ENCODE measurements at places on chromosomes 7 and 10.
A peak's percentile ranks its signal among the peaks of the same experiment; 100 is the strongest.

DNA sequence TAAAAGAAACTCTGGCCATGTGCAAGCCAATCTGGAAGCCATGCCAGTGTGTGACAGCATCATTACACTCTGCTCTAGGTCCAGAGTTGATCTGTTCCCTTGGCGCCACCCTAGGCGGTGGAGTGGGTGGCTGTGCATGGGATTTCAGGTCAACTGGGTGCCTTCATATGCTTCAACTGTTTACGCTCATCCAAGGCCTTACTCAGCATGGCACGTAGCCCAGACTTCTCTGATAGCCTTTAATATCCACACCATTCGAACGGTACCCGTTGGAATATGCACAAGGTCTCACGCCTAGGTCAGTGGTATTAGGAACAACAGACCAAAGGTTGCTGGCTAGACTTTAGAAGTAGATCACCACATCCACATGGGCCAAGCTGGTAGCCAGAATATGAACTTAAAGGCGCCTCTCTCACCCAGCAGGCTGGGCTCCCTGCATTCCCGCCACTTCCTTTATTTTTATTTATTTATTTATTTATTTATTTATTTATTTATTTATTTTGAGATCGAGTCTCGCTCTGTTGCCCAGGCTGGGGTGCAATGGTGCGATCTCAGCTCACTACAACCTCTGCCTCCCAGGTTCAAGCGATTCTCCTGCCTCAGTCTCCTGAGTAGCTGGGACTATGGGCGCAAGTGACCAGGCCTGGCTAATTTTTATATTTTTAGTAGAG, 18.7 kb upstream of the ACHE start:
- DNase-seq: no peak

- no peak for DNase-seq
Observed at GRCh38 chr10:1213252-1214070, 157.3 kb downstream of the WDR37 start.

GRCh38 chr7:46739518-46740234, 818.6 kb upstream of the IGFBP3 start:
- no peak for DNase-seq

DNA sequence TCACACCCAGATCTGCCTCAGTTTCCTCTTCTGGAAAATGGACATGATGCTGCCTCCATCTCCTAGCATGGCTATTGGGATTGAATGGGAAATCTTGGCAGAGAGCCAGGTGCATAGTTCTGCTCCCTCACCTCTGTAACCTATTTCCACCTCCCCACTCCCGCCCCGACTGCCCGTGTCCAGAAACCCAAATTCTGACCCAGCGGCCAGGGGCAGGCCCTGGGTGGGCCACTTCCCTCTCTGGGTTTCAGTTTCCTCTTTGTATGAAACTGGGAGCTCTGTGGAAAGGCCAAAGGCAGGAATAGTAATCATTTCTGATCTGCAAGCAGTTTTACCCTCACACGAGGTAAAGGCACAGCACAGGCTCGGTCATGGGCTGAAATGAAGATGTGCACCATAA, 74.1 kb upstream of the DUSP5 start:
- no peak for DNase-seq

- no peak for DNase-seq
Observed at GRCh38 chr10:86191686-86192085, 174.9 kb downstream of the GRID1 start.

GRCh38 chr7:73354821-73355220, 26.9 kb downstream of the FKBP6 start:
- DNase-seq: no peak

DNA sequence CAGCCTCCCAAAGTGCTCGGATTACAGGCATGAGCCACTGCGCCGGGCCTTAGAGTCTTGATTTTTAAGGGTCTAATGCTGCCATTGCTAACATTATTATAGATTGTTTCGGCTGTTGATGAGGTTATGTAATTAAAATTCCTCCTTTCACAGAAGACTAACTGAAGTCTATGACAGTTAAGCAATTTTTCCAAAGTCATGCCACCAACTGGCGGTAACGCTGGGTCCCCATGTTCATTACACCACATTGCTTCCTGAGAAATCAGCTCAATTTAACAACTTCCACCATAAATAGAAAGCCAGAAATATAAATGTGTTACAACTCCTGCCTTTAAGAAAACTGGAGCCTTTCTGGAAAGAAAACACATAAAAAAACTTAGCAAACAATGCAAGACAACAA, 3.5 kb downstream of the ERLIN1 start:
- no peak for DNase-seq

- peak; percentile 56 for DNase-seq
Observed at GRCh38 chr10:71262027-71262426, 49.7 kb downstream of the UNC5B start.

DNA sequence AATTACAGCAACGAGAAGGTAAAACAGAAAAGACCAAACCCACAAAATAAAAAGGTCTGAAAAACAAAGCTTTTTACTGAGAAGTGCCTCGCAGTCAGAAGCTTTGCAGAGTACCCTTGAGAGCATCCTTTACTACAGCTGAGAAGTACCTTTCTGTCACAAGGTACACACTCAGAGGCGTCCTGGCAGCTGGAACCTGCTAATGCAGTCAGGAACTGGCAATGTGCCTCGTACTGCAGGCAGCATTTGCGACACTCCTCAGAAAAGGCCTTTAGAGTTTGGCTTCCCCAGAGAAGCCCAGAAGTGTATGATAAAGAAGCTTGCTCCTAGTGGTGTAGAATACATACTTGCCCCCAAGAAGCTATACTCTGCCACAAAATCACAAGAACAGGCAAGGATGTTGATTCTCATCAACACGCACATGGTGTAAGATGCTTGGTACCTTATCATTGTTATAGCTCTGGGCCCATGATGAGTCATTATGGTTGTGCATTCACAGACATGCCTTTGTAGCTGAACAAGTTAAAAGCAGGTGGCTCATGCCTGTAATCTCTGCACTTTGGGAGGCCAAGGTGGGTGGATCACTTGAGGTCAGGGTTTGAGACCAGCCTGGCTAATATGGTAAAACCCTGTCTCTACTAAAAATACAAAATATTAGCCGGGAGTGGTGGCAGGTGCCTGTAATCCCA, 2.0 kb upstream of the GTPBP4 start:
- no peak for DNase-seq

DNA sequence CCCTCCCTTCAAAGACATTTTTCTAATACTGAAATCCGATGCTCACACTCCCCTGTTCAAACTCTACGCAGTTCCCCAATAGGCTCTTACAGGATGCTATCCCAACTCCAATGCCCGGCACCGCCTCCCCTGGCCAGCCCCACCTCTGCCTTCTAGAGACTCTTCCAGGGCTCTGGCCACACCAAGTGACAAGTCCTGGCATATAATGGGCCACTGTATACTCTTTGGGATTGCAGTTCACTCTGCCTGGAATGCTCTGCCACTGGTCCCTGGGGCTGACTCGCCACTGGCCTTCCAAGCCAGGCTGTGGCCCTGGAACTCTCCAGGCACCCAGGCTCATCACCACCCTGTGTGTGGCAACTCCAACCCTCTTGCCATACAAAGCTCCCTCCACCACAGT, 3.1 kb upstream of the BRI3 start:
- DNase-seq: no peak

DNA sequence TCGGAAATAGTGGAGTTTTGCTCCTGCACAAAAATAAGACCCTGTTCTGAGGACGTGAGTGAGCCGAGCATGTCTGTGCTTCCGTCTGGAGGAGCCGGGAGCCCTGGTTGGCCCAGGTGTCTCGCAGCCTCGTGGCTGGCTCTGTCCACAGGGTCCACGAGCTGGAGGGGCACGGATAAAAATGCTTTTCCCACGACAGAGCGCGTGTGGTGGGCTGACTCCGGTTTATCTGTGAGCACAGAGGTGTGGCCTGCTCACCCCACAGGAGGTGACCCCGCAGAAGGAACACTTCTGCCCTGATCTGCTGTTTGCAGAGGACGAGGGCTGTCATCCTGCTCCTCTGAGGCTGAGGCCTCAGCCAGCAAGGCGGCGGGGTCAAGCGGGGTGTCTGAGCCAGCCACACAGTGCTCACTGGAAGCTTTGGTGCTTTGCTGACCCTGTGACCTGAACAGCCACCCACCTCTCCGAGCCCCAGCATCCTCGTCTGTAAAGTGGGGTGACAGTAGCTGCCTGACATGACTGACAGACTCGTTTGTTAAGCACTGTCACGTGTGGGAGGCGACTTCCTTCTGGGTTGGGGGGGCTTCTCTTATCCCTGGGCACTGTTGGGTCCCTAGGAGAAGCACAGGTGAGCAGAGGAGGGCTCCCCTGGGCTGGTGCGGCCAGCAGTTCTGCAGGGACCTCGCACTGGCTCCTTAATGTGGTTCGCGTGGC, 162.5 kb downstream of the DNAJB6 start:
- no peak for DNase-seq

DNA sequence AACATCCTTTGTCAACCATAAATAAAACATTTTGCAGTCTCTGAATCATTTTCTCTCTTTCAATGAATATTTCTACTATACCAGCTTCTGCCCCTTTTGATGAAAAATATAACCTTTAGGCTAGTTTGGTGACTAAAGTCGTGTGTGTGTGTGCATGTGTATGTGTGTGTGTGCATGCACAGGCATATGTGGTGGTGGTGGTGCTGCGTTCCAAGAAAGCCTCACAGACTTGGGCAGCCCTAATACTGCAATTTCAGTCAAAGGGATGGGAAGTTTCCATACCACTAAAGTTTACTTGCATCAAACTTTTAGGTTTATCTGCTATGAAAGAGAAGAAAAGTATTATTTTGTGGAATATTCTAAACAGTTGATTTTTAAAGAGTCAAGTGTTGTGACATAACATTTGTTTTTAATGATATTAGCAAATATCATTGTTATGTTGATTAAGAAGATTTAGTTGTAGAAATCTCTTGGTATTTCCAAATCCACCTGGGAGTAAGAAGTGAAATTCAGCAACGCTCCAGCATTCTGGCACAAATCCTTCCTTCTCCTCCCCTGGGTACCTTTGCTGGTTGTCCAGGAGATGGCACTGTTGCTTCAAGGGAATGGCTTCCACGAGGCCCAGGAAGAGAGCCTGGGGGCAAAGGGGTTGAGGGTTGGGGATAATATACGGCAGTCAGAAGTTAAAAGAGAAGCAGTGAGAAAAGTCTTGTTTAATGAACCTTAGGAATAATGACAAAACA, 41.5 kb downstream of the ASB4 start:
- DNase-seq: peak; percentile 11

DNA sequence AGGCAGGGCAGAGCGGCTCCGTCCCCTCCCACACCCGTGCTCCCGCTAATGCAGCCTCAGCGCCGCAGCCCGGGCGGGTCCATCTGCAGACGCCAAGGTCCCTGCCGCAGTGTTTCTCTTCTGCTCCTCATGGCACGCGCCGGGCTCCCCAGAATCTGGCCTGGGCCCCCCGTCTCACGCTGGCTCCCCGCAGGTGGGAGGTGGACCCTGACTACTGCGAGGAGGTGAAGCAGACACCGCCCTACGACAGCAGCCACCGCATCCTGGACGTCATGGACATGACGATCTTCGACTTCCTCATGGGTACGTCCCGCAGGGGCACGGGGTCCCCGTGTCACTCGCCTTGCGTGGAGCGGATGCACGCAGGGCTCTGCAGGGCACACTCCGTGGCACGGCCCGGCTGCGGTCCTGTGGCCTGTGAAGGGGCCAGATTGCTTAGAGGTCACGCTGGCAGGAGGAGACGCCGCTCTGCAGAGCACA, 33.5 kb upstream of the FOXL3 start:
- no peak for DNase-seq

- DNase-seq: no peak
Observed at GRCh38 chr7:15543256-15543655, 18.6 kb downstream of the AGMO start.

DNA sequence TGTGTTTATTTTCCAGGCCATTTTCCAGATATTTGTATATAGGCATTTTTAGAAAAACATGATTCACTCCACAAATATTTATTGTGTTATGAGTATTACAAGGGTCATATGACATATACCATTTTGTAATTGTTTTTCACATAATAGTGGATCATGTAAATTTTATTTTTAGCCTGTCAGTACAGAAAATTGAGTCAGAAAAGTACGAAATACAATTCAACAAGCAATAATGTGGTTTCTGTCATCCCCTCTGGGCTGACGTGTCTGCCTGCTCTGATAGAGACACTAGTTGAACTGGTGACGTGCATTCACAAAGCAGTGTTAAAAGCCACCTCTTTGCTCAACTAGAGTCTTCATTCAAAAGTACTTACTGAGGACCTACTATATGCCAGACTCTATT, 97.9 kb upstream of the STEAP1B start:
- no peak for DNase-seq

DNA sequence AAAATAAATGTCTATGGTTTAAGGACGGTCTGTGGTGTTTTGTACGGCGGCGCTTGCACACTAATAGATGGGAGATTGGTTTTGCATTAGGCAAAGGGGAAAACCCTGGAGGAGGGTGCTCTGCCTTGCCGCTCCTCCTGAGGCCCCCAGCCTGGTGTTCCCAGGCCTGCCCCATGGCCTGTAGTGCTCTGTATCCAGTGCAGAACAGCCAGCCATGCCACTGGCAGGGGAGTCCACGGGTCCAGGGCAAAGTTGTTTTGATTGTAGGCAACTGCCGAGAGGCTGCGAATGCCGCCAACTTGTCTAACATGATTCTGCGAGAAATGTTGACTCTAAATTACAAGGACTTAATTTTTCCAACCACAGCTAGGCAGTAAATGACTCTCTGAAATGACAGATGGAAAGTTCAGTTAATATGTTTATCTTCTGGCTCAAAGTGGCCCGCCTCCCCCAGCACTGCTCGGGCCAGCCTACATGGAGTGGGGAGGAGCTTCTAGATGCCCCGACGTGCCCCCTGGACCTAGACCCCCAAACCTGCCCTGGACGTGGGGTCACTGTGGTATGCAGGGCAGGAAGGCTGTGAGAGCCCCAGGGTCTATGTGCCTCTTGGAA, 104.6 kb upstream of the GDF10 start:
- no peak for DNase-seq

GRCh38 chr7:70568674-70569334, 563.1 kb upstream of the GALNT17 start:
- no peak for DNase-seq

GRCh38 chr10:124530215-124530665, 68.6 kb downstream of the LHPP start:
- no peak for DNase-seq

GRCh38 chr10:9634466-9634865, 1383.2 kb upstream of the CELF2 start:
- DNase-seq: no peak

DNA sequence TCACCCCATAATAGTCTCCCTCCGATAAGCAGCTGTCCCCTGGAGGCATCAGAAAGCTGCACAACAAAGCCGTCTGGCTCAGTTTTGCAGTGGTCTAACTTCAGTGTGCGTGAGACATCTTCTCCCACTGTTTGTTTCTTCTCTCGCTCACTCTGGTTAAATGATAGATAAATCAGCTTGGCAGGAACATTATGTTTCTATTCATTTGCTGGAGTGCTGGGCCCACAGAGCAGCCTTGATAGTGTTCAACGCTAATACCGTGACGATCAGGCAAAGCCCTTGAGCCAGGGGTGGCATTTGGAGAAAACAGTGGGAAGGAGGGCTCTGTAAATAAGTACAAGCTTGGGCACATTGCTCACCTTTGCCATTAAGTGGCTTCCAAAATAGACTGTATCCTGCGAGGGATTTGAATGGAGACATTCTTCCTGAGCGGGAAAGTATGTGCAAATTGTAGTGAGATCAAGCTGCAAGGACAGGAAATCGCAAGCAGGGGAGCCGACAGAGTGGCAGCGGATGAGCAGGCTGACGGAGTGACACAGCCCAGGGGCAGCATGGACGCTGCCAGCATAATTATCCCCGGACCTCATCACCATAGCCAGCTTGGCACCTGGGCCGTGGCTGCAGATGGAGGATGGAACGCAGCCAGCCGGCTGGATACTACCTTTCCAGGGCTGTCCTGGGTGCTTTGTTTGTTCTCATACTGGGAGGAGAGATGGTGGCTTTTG, 256.8 kb upstream of the FZD8 start:
- DNase-seq: peak; percentile 24
